CD4-positive, alpha-beta T cell treated with Interleukin-17A for 4 hours (primary cell): ENCODE measurements at places on chromosomes 5 and 9.

- no peak for DNase-seq
Observed at GRCh38 chr5:34563269-34563668, 92.9 kb upstream of the RAI14 start.

- no peak for DNase-seq
Observed at GRCh38 chr5:36882250-36882649, 5.7 kb downstream of the NIPBL start.

DNA sequence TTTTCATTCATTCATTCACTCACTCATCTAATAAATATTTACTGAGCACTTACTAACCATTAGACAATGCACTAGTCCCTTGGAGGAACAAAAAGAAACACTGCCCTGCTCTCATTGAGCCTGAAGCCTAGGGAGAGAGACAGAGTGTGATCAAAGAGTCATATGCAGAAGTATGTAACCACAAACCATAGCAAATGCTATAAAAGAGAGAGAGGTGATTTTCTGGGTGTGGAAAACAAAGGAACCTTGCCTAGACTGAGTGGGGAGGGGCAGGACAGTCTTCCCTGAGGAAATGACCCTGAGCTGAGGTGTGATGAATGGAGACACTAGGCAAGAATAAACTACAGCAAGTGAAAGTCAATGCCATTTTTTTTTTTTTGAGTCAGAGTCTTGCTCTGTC, 10.8 kb upstream of the ADRA1B start:
- DNase-seq, result no peak

- DNase-seq, result no peak
Observed at GRCh38 chr5:111582451-111582850, 70.1 kb upstream of the STARD4 start.

DNA sequence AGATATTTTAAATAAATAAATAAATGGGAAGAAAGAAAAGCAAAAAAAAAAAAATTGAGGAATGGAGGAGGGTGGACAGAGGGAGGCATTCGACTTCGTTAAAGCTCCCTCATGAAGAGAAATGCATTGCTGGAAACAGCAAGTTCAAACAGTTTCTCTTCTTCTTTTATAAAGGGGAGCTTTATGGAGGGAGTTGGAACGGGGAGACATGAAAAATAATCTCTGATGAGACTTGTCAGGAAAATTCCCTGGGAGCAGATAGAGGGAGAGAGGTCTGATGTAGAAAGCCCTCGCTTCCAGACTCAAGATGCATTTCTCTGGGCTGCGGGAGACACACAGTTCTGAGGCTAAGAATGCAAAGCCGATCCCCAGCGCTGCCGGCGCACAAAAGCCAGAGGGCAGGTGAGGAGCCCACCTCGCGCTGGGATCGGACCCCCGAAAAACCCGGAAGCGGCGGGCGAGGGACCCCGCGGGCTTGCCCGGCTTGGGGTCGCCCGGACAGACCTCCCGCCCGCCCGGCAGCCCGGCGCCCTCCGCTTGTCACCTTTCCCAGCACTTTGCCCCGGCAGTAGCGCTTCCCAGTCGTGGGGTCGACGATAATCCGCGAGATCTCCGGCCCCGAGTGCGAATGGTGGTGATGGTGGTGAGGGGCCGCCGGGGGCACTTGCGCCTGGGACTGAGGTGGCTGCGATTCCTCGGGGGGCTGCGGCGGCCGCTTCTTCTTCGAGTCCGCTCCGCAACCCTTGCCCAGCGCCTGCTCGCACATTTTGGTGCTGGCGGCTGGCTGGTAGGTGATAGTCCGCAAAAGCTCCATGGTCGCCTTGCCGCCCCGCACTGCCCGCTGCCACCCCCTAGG, 512 bp downstream of the PLK2 start:
- peak; percentile 43 for DNase-seq

GRCh38 chr9:102237094-102237493, 498.6 kb upstream of the GRIN3A start:
- DNase-seq, result no peak

GRCh38 chr5:63564789-63565188, 397.5 kb downstream of the HTR1A start:
- no peak for DNase-seq

DNA sequence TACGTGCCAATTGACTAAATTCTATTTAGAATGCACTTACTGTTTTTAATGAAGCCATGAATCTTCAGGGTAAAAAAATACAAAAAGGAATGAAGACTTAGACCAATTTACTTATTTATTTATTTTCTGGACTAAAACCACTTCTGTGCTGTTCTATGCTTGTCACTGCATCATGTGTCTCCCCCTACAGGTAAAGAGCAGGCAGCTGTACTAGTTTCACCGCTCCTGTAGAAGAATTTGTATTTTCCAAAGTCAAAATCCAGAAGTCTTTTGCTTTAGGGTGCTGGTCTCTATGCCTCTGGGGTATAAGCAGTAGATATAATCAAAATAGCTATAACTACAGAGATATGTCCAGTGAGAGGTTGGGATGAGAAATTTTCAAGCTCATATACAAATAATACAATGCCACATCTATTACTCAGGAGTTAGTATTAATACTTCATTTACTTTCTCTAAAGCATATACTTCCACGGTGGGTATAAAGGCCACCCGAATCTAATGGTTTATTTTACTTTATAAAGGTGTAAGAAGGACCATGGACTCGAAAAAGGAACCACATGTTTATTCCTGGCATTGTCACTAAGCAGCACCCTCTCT, 591.5 kb downstream of the RAB3C start:
- peak; percentile 45 for DNase-seq

DNA sequence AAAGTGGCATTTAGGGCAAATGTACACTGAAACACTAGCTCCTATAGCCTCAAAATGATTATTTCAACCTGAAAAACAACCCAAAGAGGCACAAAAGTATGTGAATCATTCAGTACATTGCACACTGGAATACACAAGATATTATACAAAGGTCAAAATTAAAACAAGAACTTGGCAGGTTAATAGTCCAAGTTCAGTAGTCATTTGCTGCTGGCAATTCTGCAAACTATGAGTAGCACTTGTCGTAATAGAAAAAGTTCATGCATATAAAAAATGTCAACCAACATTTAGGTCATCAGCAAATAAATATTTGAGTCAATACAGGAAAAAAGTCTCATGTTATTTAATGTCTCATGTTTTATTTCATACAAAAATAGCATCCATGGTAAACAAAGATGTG, 98.7 kb downstream of the LPAR1 start:
- DNase-seq, result no peak

- DNase-seq, result peak; percentile 60
Observed at GRCh38 chr5:1479581-1480188, 34.4 kb upstream of the SLC6A3 start.

DNA sequence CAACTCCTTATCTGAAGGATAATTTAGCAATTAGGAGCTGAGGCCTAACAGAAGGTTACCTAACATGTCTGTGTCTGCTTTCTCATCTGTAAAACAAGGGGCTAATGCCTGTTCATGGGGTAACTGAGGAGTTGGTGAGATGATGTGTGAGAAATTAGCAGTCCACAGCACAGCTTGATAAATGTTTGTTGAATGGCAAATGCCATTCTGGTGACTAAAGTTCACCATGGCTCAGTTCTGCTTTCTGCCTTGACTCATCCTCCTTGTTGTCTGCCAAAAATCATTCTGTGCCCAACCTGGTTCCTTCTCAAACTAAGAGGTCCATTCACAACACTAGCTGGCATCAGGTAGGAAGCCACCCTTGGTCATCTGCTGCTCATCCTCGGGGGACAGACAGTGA, 552.0 kb upstream of the KLF4 start:
- no peak for DNase-seq

- no peak for DNase-seq
Observed at GRCh38 chr5:2442496-2443354, 308.8 kb downstream of the IRX2 start.
